Karpas-422 (cell line): ENCODE measurements at places on chromosomes 2 and 18. TPM values are rescaled to one million over a fixed set of nuclear protein-coding genes. Genes with fewer than 3 reads are reported as not detected.

- H3K36me3 ChIP-seq = no peaks in the 10 kb centered on the region
- DNase-seq = peak; percentile 48
- H3K27me3 ChIP-seq = no peaks in the 10 kb centered on the region
- no peak overlapping the region for H3K27ac ChIP-seq
- H3K4me1 ChIP-seq = peaks cover 28% of the 10 kb centered on the region
Observed at GRCh38 chr2:11344956-11345677, 681 bp upstream of the ROCK2 start.

- no peaks in the 10 kb centered on the region for H3K27me3 ChIP-seq
- no peak overlapping the region for H3K27ac ChIP-seq
- DNase-seq = no peak
- H3K4me3 ChIP-seq = no peak overlapping the region
Observed at GRCh38 chr2:147663962-147664361, 180.9 kb upstream of the ACVR2A start.

- DNase-seq = peak; percentile 77
- H3K4me1 ChIP-seq = peaks cover 18% of the 10 kb centered on the region
- H3K27me3 ChIP-seq = no peaks in the 10 kb centered on the region
- H3K27ac ChIP-seq = peak overlapping the region; percentile 35; the same call in 1 of the 2 replicates
- H3K4me3 ChIP-seq = 0 out of 2 replicates have a peak overlapping the region, but pooled peaks have one; percentile 3
Observed at GRCh38 chr2:113672326-113672932, 45.4 kb downstream of the RABL2A start.

DNA sequence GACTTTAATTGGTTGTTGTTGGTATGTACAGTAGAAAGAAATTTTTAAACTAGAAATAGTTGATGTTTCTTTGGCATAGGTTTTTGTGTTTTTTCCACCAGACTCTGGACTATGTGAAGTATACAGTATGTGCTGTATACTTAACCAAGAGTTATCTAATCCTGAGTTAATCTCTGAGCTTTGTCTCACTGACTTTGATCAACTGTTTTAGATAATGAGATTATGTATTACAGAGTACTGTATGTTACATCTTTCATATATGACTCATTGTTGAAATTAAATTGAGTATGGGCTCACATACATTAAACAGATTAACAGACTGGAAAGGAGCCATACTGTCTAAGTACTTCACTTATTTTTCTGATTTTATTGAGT, 38.0 kb downstream of the ACTR2 start:
- H3K27ac ChIP-seq = no peak overlapping the region
- no peaks in the 10 kb centered on the region for H3K27me3 ChIP-seq
- no peak overlapping the region for H3K4me3 ChIP-seq

GRCh38 chr2:230335864-230336506, 9.0 kb downstream of the SP140L start:
- no peak for DNase-seq
- peaks cover 19% of the 10 kb centered on the region for H3K36me3 ChIP-seq
- no peak overlapping the region for H3K4me3 ChIP-seq
- H3K4me1 ChIP-seq = no peaks in the 10 kb centered on the region
- H3K27ac ChIP-seq = no peak overlapping the region

GRCh38 chr2:166565501-166565900, 71.5 kb upstream of the SCN7A start:
- H3K4me3 ChIP-seq = no peak overlapping the region
- H3K36me3 ChIP-seq = no peaks in the 10 kb centered on the region
- no peaks in the 10 kb centered on the region for H3K4me1 ChIP-seq

DNA sequence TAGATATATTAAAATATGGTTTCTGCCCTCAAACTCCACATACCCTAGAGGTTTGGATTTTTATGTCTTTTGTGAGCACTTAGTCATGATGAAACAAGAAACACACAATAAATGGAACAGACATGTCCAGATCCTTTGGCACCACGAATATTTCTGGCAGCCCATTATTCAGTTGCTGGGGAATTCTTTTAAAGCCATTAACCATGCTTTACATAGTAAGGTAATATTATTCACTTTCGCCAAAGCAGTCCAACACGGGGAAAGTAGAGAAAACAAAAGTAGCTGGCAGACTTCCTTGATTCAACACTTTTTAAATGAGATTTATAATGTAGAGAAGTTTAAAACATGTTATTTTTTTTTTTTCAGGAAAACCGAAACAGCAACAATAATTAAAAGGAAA, 235.4 kb downstream of the PIEZO2 start:
- H3K36me3 ChIP-seq = no peaks in the 10 kb centered on the region
- H3K4me3 ChIP-seq = no peak overlapping the region
- H3K4me1 ChIP-seq = no peaks in the 10 kb centered on the region
- H3K27me3 ChIP-seq = no peaks in the 10 kb centered on the region

- no peaks in the 10 kb centered on the region for H3K27me3 ChIP-seq
- no peak for DNase-seq
- no peak overlapping the region for H3K4me3 ChIP-seq
- no peak overlapping the region for H3K27ac ChIP-seq
Observed at GRCh38 chr18:67367540-67367939, 149.0 kb downstream of the DSEL start.

GRCh38 chr2:145813481-145813880, 1293.6 kb upstream of the ZEB2 start:
- no peaks in the 10 kb centered on the region for H3K4me1 ChIP-seq
- H3K27me3 ChIP-seq = no peaks in the 10 kb centered on the region
- H3K27ac ChIP-seq = no peak overlapping the region
- H3K36me3 ChIP-seq = no peaks in the 10 kb centered on the region
- no peak overlapping the region for H3K4me3 ChIP-seq

Gene HTR2B
- not detected in 2 replicates for total RNA-seq

Gene SCN7A
- not detected in 2 replicates for total RNA-seq

Gene SRD5A2
- 0.04 TPM in 2 replicates for total RNA-seq
